SJSA1 (cell line): ENCODE measurements at places on chromosomes 4 and X. TPM values are rescaled to one million over a fixed set of nuclear protein-coding genes. Genes with fewer than 3 reads are reported as not detected.
A peak's percentile ranks its signal among the peaks of the same experiment; 100 is the strongest.

DNA sequence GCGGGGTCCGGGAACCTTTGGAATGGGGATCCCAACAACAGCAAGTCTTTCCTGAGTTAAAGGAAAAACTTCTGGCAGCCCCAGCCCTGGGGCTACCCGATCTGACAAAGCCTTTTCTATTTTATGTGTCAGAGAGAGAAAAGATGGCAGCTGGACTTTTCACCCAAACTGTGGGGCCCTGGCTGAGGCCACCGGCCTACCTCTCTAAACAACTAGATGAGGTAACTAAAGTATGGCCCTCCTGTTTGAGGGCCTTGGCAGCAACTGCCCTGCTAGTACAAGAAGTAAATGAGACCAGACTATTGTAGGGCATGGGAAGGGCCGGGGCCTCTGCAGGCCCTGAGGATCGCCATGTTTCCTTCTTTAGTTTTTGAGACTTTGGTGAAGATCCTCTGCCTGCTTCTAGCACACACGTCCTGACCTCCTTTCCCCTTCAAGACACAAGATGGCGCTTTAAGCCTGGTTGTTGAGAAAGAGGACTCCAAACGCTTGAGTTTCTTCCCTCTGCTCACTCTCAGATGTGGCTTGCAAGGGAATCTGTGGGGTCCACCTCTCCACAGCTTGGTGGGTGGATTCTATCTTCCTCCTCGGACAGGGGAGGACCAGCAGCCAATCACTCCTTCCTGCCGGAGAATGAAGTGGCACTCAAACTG, 18.5 kb upstream of the DRD5 start:
- no peak for DNase-seq

GRCh38 chr4:147643616-147644015, 26.4 kb downstream of the TMEM184C start:
- DNase-seq = no peak

DNA sequence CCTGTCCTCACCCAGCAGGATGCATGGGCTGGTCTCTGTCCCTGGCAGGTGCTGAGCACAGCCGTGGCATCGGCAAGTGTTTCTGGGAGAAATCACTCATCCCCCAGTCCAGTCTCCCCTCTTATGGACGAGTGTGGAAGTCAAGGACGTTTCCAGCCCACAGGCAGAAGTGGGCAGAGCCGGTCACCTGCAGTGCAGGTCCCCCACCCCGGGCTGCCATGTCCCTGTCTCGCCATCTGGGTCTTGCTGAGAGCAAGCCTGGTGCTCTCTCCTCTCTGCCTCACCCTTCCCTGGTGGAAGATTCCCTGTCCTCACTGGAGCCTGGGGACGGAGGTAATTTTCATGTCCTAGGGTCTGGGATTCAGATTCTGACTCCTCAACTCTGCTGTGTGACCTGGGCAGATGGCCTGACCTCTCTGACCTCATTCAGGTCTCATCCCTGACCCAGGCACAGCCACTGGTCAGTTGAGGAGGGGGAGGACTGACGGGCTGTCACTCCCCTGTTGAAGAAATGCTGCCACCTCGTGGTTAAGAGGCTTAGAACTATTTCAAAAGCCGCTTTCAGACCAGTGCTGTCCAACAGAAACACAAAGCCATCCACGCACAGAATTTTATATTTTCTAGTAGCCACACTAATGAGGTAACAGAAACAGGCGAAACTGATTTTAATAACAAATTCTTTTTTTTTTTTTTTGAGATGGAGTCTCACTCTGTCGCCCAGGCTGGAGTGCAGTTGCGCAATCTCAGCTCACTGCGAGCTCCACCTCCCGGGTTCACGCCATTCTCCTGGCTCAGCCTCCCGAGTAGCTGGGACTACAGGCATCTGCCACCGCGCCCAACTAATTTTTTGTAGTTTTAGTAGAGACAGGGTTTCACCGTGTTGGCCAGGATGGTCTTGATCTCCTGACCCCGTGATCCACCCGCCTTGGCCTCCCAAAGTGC, 1.8 kb downstream of the CPZ start:
- peak; percentile 86 for DNase-seq

DNA sequence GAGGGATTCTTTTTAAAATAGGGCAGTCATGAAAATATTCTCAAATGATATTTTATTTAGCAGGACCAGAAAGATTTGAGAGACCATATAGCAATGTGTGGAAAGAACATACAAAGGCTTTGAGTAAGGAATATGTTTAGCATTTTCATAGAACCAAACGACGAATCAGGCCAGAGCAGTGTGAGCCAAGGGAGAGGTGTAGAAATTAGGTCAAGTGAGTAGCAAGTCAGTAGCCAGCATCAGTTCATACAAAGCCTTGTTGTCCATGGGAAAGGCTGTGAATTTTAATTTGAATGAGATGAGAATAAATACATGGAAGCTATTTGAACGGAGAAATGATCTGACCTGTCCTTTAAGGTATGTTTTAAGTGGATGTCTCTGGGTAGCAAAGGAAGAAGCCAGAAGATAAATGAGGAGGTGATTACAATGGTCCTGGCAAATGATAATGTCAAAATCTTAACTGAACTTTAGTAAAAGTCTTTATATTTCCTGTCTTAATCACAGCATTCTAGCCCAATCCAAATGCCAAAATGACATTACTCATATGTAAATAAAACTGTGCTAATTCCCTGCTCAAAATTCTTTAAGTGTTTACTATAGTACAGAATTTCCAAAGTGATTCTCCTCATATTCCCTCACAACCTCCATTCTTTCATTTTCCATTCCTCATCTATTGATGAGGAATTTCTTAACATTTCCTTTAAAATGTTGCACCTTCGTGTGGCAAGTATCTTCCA, 155.7 kb upstream of the SLIT2 start:
- no peak for DNase-seq

- no peak for DNase-seq
These were observed 343.5 kb upstream of the GATB start for GRCh38 chr4:152104356-152104755.

GRCh38 chr4:123017078-123017477, 94.7 kb upstream of the NUDT6 start:
- DNase-seq = no peak

- no peak for DNase-seq
These were observed 91.2 kb upstream of the KLF3 start for GRCh38 chr4:38572793-38573192.

Gene H2BW2
- not detected in 2 replicates for total RNA-seq

- no peak for DNase-seq
These were observed 105.6 kb downstream of the SLC4A4 start for GRCh38 chr4:71444395-71444794.

- DNase-seq = no peak
These were observed 52.4 kb downstream of the AFF2 start for GRCh38 chrX:148552775-148553174.

DNA sequence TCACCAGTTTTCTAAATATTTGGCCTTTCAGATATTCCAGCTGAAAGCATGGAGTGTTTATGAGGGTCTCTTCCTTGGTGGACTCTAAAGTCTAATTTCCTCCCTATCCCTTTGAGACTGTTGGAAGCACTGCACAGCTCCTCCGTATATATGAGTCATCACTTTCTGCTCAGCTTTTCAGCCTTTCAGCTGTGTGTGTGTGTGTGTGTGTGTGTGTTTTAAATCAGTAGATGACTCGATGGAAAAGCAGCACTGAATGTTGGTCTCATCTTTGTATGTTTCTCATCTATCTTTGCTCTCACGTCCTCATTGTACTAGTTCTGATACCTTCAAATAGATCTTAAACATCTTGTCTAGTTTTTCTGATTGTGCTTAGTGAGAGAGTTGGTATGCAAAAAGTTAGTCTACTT, 81.6 kb downstream of the ZFX start:
- peak; percentile 49 for DNase-seq

Gene TKTL2
- not detected in 2 replicates for total RNA-seq

- no peak for DNase-seq
These were observed 161.3 kb downstream of the KIT start for GRCh38 chr4:54819034-54819433.

GRCh38 chr4:99715286-99715685, 57.7 kb upstream of the C4orf54 start:
- DNase-seq = no peak

Gene EPGN
- 0.18 TPM in 1 of 2 replicates, not detected in the other for total RNA-seq

GRCh38 chr4:118757761-118758251, 72.6 kb downstream of the METTL14 start:
- no peak for DNase-seq

GRCh38 chr4:174255786-174256185, 27.7 kb downstream of the FBXO8 start:
- no peak for DNase-seq

- DNase-seq = no peak
These were observed 78.2 kb downstream of the SLC10A7 start for GRCh38 chr4:146443525-146443924.

DNA sequence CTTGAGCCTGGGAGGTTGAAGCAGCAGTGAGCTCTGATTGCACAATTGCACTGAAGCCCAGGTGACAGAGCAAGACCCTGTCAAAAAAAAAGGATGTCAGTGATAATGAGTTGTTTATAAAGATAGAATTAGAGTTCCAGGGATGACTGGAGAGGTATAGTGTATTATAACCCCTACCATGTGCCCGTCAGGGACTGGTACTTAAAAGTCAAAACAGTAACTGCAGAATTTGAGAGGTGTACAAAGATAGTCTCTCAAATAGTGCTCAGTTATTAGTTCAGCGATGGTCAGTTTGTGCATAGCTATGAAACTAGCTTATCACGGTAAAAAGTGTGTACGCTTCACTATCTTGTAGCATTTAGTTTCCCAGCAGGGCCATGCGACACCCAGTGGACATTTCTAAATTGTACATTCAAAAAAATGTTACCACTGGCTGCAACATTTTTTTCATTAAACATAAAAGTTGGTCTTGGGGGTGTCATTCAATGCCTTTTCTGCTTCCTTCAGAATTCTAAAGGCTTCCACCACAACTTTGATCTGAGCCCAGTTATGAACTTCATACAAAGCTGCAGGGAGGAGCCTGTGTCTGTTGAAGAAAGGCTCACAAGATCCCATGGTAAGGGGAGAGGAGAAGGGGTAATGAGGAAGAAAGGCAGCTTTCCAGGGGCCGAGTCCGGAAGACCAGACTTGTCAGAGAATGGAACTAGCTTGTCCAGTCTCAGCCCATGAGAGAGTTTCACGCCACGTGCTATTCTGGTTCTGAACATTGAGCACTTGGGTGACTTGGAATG, 9.2 kb upstream of the GYG2 start:
- no peak for DNase-seq

DNA sequence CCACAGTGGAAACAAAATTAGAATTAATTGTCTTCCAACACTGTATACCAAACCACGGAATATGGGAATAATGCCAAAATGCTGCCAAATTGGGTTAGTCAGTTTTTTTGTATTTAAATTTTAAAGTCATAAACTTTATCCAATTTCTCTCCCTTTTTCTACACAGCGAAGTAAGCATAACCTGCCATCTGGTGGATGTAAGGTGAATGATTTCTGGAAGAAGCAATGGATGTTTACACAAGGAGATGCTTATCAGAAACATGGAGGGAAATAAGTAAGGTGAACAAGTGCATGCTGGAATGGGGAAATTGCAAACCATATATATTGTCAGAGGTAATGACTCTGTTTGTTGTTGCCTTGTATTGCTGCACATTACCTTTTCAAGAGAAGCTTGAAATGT, 691.9 kb downstream of the TECRL start:
- no peak for DNase-seq

GRCh38 chr4:6546681-6547447, 28.1 kb upstream of the MAN2B2 start:
- peak; percentile 13 for DNase-seq

- DNase-seq = no peak
These were observed 89.1 kb downstream of the FAM13A start for GRCh38 chr4:88967883-88968331.

DNA sequence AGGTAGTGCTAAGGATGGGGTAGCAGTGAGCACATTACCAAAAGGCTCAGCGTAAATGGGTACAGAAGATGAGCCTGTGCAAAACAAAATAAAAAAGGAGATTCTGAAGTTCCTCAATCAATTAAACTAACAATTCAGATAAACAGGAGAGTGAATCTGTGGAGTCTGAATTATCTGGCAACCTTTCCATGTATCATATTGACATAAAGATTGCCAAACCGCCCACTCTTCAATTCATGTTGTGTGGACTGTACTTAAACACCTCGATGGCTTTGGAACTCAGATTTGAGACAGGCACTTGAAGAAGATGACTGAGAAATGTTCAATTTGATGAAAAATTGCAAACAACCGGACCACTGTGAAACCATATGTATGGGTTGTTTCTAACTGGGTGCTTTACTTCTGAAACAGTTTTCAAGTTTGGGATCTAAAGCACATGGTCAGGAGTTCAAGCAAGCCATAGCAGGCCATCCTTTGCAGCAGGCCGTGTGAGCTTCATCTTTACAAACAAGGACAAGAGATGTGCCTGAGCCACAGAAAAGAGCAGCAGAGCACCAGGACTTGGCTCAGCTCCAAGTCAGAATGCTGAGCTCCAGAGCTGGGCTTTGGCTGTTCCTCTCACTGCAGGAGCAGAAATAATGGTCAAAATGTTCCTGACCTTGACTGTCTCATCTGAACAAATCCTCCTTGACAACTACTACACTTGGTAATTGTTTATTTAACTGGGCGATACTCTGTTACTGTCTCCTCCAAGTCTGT, 108.1 kb downstream of the MGST2 start:
- DNase-seq = no peak

DNA sequence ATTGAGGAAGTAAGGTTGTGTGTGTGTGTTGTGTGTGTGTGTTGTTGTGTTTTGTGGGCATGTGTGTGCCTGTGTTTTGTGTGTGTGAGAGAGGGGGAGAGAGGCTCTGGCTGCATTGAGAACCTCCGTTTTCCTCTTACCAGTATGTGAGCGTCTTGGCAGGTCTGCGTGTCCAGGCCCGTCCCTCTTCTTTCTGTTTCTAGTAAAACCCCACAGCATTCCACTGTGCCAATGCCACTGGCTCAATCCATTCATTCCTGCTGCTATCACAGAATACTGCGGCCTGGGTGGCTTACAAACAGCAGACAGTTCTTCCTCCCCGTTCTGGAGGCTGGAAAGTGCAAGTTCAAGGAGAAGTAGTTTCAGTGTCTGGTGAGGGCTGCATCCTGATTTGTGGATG, 15.5 kb upstream of the HTRA3 start:
- no peak for DNase-seq

GRCh38 chrX:107673933-107674479, 45.7 kb downstream of the PRPS1 start:
- DNase-seq = peak; percentile 58

Gene DCAF8L2
- not detected in 2 replicates for total RNA-seq

DNA sequence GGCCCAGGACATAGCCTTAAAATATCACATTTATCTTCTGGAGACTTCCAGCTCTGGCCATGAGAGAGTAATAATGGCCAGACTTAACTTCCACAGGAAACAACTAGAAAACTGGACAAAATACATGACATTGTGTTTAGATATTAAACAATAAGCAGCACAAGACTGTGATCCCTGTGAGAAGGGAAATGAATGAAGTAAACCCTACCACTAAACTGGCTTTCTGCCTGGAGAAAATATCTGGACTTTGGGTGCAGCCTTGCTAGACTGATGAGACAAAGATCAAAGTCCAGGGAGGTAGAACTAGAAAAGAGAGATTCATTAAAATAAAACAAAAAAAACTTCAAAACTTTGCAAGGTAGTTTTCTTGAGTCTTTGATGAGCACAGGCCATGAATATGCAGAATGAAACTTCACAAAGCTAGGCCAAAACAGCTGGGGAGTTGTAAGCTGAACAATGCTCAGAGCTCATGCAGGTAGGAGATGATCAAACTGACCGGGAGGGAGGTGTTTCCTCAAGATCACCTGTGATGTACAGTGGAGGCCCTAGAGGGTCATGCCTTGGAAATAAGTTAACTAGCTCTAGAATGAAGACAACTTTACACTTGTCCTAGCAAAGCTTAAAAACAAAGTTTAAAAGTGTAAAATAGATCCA, 147.0 kb upstream of the SH3RF1 start:
- no peak for DNase-seq

- DNase-seq = no peak
These were observed 1731.7 kb downstream of the ARAP2 start for GRCh38 chr4:34512616-34513015.
